Karpas-422 (cell line): ENCODE measurements at places on chromosomes 6 and 20. TPM values are rescaled to one million over a fixed set of nuclear protein-coding genes. Genes with fewer than 3 reads are reported as not detected.

The GNL1 gene
- total RNA-seq: 48.6 and 53.9 TPM in 2 replicates

The CRISP2 gene
- not detected in 2 replicates for total RNA-seq

The NHLRC1 gene
- total RNA-seq: not detected in 2 replicates

The SIM1 gene
- total RNA-seq: not detected in 2 replicates

The HRH3 gene
- not detected in 2 replicates for total RNA-seq

The BEND6 gene
- total RNA-seq: not detected in 2 replicates

The PACSIN1 gene
- not detected in 2 replicates for total RNA-seq

The IMPG1 gene
- total RNA-seq: not detected in 2 replicates

The ID4 gene
- total RNA-seq: not detected in 2 replicates

The SLC17A3 gene
- total RNA-seq: not detected in 2 replicates

The TBC1D22B gene
- total RNA-seq: 9.2 and 9.6 TPM in 2 replicates

The UBD gene
- not detected in 2 replicates for total RNA-seq

The LKAAEAR1 gene
- total RNA-seq: not detected in 2 replicates

The MAPK13 gene
- total RNA-seq: 1.6 and 2.1 TPM in 2 replicates

The ZC2HC1B gene
- total RNA-seq: not detected in 2 replicates

The SSTR4 gene
- not detected in 2 replicates for total RNA-seq

The HLA-DOA gene
- total RNA-seq: 70.0 and 103 TPM in 2 replicates

The CGA gene
- total RNA-seq: not detected in 2 replicates

The LPIN3 gene
- not detected in 2 replicates for total RNA-seq

The C6orf15 gene
- total RNA-seq: not detected in 2 replicates

The TREM1 gene
- total RNA-seq: not detected in 2 replicates

The PHF20 gene
- total RNA-seq: 27.8 and 41.7 TPM in 2 replicates

The SLC2A4RG gene
- total RNA-seq: 18.6 and 37.9 TPM in 2 replicates

The HUS1B gene
- 0.30 and 2.2 TPM in 2 replicates for total RNA-seq

The IL17A gene
- not detected in 2 replicates for total RNA-seq
